ENCODE measurements at places on chromosomes 11 and 22.
A peak's percentile ranks its signal among the peaks of the same experiment; 100 is the strongest.

DNA sequence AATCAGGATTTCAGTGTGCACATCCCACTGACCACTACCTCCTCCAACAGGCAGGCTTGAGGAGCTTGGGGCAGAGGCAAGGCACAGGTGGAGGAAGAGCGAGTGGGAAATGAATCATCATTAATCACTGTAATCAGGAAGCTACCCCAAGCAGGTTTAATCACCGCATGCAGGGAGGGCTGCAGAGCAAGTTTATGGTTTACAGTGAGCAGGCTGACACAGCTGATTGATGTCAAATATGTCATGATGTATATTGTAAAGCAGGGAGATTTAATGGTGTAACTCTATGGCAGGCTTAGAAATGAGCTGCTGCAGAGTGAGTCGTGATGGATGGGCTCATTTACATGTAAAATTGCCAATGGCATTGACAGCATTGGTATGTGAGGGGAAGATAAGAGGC, 441.0 kb downstream of the NTM start:
- DNase-seq: no peak

- DNase-seq: no peak
These were observed 31.6 kb downstream of the SBF1 start for GRCh38 chr22:50443197-50443596.

- no peak for DNase-seq
These were observed 21.3 kb downstream of the PIWIL4 start for GRCh38 chr11:94588366-94588942.

- no peak for DNase-seq
These were observed 8.2 kb downstream of the SOX6 start for GRCh38 chr11:16347928-16348685.

GRCh38 chr11:2741377-2742131, 41.8 kb upstream of the KCNQ1OT1 start:
- DNase-seq: no peak

GRCh38 chr11:114846416-114846791, 168.1 kb downstream of the NXPE2 start:
- peak; percentile 97 for DNase-seq

DNA sequence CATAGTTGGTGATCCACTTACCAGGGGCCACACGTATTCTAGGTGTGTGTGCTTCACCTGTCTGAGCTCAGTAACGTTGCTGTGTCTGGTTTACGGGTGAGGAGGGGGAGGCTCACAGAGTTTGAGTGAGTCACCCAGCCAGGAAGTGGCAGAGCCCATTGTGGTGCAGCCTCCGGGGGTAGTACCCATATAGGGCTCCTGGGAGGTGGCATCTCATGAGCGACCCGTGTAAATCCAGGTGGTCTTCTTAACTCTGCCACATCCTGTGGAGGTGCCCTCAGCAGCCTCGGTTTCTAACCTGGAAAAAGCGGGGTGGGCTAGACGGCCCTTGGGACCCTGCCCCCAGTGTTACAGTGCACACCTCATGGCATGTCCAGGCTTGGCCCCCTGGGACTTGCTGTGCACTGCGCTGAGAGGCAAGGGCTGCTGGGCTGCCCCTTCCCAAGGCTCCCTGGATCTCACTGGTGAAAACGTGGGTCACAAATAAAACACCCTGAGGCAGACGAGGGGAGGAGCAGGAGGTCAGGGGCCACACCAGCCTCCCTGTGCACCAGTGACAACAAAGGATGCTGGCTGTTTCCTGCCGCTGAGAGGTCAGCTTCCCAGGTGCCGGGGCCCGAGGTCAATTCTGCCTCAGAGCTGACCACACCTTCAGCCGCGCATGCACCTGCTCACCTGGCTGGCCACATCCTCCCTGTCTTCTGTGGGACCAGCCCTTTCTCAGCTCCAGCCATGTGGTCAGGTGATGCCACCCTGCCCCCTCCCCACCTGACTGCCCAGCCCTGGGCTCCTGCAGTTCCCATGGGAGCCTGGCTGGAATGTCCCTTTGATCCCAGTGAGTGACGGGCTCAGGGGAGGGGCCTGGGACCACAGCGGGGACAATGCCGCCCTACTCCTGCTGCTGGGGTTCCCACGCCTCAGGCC, 305.1 kb downstream of the CTTN start:
- no peak for DNase-seq

GRCh38 chr11:76761718-76762355, 21.3 kb upstream of the TSKU start:
- no peak for DNase-seq

GRCh38 chr22:47898946-47899345, 1136.5 kb downstream of the TBC1D22A start:
- no peak for DNase-seq

- no peak for DNase-seq
These were observed 108.3 kb upstream of the RRM1 start for GRCh38 chr11:3986301-3986700.

DNA sequence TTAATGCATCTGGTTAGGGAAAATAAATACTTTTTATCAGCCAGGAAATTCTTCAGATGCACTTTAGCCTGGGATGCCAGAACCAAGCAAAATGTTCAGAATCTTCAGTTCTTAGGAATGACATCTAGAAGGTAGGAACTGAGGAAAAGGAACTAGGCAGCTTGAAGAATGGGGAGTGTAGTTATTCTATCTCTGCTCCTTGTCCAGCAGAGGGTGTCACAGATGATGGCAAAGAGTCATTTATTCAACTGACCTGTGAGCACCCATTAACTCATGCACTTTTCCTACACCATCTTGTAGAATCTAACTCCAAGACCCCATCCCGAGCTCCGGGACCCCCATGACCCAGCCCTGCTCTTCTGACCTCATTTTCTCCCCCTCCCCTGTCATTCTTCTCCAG, 122.1 kb upstream of the ISX start:
- DNase-seq: no peak

DNA sequence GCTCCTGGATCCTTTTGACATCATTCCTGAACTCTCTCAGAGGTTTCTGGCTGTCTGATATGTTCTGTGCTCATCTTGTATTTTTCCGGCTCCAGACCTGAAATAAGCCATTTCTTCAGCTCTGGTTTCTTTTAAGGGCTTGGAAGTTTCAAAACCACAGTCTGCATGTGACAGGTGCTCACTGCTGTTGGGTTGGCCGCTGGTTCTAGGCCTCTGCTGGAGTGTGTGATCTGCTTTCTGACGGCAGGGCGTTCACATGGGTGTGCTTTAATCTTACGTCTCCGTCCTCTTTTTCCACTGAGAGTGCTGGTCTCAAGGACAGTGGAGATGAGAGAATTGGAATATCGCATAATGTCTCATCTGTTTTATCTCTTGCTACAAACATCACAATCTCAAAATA, 10.3 kb downstream of the ZBED4 start:
- no peak for DNase-seq

GRCh38 chr11:69566001-69566400, 75.0 kb upstream of the CCND1 start:
- no peak for DNase-seq

GRCh38 chr11:126415128-126415527, 59.6 kb downstream of the ST3GAL4 start:
- DNase-seq: no peak

GRCh38 chr11:102179371-102179770, 69.1 kb downstream of the YAP1 start:
- no peak for DNase-seq

DNA sequence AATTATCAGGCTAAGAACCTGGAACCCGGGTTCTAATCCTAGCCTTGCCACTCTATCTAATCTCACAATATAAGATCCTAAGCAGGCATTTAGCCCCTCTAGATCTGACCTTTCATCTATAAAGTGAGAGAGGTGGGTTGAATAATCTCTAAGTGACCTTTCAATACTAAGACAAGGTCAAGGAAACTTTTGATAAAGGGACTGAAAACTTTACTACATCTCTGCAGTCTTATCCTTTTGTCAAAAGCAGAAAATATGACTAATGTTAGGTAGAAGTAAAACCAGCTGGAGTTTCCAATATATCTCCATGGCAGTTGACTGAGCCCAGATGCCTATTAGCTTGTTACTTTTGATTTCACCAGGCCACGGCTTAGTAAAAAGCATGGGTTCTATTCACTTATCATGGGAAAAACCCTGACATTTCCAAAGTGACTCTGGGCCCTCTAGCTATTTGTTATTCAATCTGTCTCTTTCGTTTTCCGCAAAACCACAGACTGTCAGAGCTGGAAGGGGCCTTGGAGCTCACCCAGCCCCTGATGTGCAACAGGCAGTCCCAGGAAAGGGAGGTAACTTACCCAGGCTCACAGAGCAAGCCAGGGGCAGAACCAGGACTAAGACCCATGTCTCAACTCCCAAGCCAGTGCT, 75.8 kb downstream of the RAB30 start:
- DNase-seq: no peak

DNA sequence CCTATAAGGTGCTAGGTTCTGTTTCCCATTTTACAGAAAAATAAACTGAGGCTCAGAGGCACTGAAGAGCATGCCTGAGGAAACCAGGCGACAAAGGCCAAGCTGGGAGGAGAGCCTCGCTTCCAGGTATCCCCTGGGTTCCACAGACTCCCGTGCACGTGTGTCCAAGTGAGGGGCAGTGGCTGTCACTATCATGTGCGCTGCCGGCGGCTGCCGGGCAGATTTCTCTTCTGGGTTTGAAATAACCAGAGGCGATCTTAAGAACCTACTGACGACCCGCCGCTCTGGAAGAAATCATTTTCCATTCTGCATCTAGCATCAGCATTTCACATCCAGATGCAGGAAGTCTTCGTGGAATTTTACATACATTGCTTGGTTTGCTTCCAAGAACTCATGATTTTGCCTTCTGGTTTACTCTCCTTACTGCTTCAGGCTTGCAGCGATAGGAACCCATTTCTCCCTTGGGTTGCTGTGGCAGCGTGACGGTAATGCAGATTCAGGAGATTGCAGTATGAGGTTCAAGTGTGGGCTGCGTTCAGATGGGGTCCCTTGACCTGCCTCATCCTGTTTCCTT, 28.6 kb downstream of the ARHGAP8 start:
- no peak for DNase-seq

GRCh38 chr11:67486481-67487195, 3.8 kb downstream of the AIP start:
- no peak for DNase-seq

DNA sequence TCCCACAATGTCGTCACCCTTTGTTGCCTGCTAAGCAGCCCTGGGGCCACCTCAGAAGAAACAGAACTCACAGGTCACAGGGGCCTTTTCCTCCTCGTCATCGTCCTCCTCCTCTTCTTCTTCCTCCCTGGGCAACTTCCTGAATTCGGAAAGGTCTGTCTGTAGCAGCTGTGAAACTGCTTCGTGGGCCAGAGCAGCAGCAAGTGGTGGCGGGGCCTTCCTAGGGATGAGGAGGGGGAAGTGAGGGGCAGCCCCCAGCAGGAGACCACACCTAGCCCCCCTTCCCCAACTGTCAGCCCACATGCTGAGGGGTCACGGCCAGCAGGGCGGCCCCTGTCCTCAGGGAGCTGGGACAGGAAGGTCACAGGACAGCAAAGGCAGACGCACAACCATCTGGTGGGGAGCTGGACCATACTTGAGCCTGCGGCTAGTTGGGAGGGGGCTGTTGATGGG, 13.2 kb downstream of the PPM1F start:
- DNase-seq: no peak

DNA sequence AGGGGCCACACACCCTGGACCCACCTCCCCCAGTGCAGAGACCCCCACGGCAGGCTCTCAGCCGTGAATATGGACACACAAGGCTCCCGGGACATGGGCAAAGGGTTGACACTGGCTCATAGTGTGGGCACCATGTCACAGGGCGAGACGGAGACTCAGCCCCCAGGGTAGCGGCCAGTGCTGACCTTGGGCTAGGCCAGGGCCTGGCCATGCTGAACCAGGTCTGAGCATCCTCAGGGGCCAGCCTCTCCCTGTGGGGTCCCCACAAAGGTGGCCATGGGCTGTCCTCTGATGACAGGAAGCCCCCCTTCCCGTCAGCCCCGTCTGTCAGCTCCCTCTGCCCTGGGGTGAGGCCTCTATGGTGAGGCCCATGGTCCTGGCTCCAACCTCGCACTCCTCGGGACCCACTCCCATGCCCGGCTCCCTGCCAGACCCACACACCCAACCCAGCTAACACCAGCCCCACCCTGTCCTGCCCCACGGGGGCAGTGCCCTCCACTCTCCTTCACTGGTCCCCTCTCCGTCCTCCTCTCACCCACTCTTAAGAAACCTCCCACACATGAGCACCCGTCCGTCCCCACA, 19.0 kb upstream of the PRODH start:
- DNase-seq: no peak

- DNase-seq: no peak
These were observed 42.6 kb downstream of the FAM227A start for GRCh38 chr22:38613588-38613987.

DNA sequence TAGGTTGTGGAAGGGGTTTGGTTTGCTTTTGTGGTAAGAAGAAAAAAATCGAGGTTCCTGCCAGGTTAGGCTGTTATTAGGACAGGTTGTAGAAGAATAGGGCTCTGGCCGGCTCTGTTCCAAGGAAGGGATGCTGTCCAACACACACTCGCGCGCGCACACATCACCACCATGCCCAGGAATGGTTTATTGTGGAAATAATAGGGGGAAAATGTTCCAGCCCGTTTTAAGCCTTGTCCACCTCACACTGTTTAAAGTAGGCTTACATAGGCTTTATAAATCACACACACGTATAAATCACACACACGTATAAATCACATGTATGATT, 1.2 kb upstream of the ARHGAP20 start:
- DNase-seq: no peak

DNA sequence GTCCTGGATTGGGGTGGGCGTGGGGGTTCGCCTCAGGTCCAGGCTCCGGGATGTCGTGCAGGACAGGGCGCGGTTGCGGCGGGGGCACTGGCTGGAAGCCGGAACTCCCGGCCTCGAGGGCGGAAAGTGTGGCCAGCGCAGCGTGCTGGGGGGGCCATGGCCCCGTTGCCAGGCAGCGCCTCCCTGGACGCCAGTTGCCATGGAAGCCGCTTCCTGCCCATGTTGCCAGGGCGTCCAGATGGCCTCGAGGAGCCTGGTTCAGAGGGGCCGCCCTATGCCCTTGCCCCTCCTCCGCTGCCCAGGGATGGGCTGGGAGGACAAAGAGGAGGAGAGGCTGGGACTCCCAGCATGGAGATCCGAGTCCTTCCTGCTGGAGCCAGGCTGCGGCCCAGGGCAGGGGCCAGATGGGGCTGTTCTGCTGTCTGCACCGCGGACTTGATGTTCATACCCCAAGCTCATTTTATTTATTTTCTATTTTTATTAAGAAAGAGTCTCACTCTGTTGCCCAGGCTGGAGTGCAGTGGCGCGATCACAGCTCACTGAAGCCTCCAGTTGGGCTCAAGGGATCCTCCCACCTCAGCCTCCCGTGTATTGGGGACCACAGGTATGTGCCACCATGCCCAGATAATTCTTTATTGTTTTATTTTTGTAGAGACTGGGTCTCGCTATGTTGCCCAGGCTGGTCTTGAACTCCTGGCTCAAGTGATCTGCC, 4.6 kb upstream of the CCDC188 start:
- DNase-seq: peak; percentile 15

GRCh38 chr11:96290031-96290430, 53.0 kb downstream of the MAML2 start:
- DNase-seq: no peak

- DNase-seq: no peak
These were observed 23.4 kb downstream of the LRRC55 start for GRCh38 chr11:57205041-57205641.

GRCh38 chr11:82859750-82860149, 40.5 kb downstream of the PRCP start:
- DNase-seq: no peak

All from NCI-H446 treated with DMSO at 0.1 percent for 48 hours (cell line).